Hepatocyte (in vitro differentiated cells): ENCODE measurements at places on chromosomes 1 and 21.
A peak's percentile ranks its signal among the peaks of the same experiment; 100 is the strongest.

GRCh38 chr1:101389547-101389929, 152.7 kb downstream of the S1PR1 start:
- DNase-seq, result no peak

GRCh38 chr1:8356256-8357209, 38.6 kb downstream of the SLC45A1 start:
- DNase-seq, result no peak

DNA sequence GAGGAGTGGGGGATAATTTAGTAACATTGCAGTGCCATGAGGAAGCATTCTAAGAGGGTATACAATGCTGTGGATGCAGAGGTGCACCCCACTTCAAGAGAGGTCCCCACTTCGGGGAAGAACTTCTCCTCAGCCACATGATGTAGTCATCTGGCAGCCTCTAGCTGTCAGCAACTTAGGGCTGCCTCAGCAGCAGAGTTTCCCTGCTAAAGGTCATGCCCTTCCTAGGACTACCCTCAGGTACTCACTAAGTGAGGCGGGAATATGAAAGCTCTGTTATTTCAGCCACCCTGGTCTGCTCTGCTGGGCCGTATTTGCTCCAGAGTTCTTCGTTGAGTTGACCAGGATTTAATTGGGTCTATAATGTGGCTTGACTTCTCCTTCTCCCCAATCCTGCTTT, 41.9 kb upstream of the NGF start:
- DNase-seq, result no peak

GRCh38 chr21:46025113-46025770, 43.7 kb downstream of the COL6A1 start:
- DNase-seq, result peak; percentile 49

GRCh38 chr1:63758791-63759190, 15.0 kb upstream of the ROR1 start:
- peak; percentile 25 for DNase-seq

GRCh38 chr1:233575450-233575849, 38.5 kb upstream of the KCNK1 start:
- no peak for DNase-seq

DNA sequence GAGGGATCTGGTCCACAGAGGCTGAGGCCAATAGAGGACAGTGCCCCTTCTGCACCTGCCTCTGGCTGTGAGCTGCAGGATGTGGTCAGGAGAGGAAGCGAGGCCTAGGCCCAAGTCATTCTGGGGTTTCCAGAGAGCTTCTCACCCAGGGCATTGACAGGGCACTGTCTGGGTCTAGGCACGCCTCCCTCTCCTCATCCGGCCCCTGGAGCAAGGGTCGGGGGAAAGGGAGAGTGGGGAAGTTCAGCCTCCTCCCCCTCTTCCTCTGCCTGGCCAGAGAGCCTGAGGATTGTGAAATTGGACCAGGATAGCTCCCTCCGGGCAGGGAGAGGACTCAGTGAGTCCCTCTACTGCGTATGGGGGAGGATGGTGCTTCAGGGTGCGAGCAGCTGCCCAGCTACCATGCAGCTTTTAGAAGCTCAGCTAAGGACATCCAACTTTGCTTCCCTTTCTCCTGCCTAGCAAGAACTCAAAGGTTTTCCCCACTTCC, 6.3 kb upstream of the INAVA start:
- DNase-seq, result peak; percentile 8

DNA sequence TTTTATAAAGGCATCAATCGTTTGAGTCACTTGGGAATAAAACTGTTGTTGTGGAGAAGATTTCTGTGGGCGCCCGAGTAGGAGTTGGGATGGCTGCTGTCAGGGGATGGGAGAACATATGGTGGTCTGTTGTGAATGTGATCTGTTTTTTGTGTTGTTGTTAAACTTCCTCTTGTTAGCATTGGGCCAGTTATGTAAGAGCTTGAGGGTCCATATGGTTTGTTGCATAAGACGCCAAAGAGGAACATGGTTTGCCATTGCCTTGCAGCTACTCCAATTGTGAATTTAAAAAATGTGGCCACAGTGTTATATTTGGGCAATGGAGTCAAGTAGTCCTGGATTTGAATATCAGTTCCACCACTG, 136.1 kb upstream of the JUN start:
- DNase-seq, result no peak

DNA sequence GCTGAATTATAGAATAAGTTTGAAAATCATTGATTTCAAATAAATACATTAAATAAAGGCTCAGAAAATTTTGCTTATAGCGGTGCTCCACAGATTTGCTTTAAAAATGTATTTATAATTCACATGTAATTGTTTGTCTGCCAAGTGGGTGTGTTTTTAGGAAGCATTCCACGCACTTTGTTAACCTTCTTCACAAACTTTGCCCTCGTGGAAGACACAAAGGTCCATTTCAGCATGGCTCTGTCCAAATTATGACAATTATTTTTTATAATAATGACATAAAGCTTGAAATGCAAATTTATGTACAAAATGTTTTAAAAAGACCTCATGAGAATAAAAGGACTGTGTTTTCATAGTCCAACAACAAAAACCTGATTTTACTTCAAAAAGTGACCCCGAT, 146.1 kb downstream of the GRIK1 start:
- DNase-seq, result no peak

DNA sequence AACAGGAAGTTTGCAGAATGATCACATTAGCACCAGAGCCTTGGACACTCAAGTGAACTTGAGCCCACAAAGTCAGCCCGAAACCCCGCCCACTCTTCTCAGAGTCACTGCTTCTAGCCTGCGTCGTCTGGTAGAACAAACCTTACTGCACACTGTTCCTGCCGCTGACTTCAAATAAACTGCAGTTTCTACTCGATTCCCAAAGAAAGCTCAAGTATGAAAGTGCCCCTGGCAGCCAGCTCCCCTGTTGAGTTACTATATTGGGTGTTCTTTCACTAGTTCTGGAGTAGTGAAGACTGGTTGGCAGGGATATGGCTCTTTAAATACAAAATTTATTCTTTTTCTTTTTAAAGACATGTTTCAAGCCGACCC, 164.7 kb downstream of the GALNT2 start:
- peak; percentile 68 for DNase-seq

GRCh38 chr21:29616209-29616751, 317.6 kb downstream of the BACH1 start:
- DNase-seq, result no peak

- no peak for DNase-seq
Measured at GRCh38 chr1:183295521-183295920, 109.5 kb downstream of the LAMC2 start.

DNA sequence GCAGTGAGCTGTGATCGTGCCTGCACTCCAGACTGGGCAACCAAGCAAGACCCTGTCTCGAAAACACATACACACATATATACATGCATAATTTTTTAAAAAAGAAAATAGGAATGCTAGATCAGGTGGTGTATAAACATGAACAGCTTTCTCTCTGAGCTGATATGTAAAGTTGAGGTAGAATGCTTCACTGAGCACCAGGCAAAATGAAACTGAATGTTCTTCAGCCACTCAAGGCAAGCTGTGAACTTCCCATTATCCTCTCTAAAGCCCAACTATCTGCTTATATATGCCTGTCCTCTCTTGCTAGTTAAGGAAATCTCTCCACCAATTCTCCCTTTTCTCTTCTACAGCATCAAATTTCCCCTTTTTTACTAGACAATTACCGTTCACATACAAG, 93.0 kb downstream of the NUF2 start:
- DNase-seq, result no peak

DNA sequence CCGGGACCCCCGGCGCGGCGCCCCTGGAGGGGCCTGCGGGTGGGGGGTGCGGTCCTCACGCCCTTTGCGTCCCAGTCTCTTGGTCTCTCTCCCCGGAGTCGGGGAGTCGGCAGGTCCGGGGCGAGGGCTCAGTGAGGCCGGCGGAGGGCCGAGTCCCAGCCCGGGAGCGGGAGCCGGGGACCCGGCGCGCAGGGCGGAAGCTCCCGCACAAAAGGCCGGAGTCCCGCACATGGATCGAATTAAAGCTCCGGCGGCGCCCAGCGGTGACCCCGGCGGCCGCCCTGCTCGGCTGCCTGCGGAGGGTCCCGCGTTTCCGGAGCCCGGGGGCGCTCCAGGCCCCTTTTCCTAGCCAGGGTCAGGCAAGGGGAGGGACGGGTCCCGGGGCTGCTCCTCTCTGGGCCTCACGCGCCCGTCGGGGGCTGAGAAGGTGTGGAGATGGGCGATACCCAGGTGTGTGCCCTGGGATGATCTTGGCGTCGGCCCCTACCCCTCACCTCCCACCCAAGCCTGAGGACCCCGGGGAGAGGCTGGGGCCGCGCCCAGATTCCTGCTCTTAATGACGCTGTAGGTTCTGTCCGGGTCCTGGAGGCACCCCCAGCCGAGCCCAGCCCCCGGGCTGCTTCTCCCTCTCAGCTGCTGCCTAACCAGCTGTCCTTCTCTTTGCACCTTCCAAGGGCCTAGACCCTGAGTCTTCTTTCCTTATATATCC, 512 bp downstream of the FBLIM1 start:
- DNase-seq, result peak; percentile 43

GRCh38 chr1:195717651-195718050, 890.6 kb downstream of the KCNT2 start:
- DNase-seq, result peak; percentile 16

DNA sequence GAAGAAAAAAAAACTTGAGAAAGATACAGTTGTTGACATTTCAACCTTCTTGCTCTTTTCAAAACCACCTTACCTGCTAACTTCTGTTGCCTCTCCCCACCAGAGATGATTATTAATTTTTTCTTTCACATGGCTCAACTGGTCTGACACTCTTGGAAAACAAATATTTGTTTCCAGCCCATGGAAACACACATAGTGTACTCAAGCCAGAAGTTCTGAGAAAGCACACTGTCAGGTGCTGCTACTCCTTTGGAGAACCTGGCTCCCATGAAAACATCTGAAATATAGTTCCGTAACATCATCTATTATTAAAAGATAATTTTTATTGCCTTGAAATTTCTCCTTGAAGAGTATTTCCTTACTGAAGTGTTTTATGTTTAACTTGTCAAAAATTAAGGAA, 145.0 kb upstream of the C1orf105 start:
- no peak for DNase-seq

- DNase-seq, result no peak
Measured at GRCh38 chr1:178048426-178048825, 45.5 kb upstream of the RASAL2 start.

DNA sequence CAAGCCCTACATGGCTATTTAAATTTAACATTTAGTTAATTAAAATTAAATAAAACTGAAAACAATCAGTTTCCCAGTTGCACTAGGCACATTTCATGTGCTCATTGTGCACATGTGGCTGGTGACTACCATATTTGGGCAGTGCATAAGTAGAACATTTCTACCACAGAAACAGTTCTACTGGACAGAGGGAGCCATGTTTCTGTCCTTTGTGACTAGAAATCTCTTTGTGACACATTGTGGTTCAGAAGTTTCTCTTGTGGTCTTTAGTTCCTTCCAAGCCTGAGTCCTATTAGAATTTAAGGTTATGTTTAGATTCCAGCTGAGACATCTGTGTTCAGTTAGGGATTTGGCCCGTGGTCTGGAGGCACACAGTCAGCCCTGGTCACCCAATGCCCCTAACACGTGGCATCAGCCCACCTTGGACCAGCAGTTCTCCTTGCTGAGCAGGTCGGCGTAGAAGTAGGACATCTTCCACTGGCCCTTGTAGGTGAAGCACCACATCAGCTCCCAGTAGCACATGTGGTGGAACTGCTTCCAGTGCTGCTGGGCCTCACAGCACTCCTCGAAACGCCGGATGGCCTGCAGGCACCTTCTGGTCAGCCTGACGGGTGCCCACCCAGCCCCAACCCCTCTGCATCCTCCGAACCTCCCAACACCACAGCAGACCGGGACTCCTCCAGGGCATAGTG, 29.1 kb downstream of the TTC39A start:
- DNase-seq, result no peak

DNA sequence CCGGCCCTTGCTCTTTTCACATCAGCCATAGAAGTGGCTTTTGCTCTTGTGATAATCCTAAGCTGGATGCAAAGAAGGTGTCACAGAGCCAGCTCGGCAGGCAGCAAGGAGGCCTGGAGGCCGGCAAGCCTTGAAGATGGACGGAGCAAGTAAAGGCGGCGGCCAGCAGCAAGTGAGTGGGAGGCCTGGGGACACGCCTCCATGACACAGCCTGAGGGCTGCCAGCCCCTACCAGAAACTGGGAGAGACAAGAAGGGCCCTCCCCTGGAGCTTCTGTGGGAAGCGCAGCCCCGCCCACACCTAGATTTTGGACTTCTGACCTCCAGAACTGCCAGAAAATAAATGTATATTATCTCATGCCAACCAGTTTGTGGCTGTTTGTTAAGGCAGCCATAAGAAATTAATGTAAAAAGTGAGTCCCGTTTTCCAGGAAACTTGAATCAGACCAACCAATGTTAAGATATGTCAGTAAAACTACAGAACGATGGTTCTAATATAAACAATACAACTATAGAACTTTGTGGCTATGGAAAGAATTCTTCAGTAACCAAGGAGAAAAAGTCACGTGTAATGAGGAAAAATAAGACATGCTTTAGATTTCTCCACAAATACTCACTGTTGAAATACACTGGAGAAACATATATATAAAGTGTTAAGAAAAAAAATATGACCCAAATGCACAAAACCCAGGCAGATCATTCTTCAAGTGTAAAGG, 49.9 kb downstream of the BACE2 start:
- DNase-seq, result peak; percentile 66
